Left ventricle myocardium superior (tissue), 1 donor: ENCODE measurements at places on chromosomes 7 and 10. TPM values are rescaled to one million over a fixed set of nuclear protein-coding genes. Genes with fewer than 3 reads are reported as not detected.

- no peak for DNase-seq
These were observed 22.5 kb upstream of the ADRB1 start for GRCh38 chr10:114021154-114021553.

Gene SLC26A5
- total RNA-seq, result not detected

Gene METTL27
- 0.27 TPM for total RNA-seq

DNA sequence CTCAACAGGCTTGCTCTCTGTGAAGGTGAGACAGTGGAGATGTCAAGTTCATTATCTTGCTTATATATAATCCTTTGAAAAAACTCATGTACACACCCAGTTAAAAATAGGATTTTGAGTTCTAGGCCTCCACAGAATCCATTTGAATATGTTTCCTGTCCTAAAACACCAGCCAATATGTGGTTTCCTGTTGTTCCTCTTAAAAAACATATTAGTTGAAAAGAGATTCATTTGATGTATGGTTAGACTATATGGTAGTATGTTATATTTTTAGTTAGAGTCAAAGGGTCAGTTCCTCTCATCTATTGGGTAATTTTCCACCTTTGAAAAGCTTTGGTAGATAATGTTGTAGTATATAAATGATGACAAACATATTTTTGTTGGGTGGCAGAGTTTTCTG, 16.0 kb downstream of the PPP1R9A start:
- DNase-seq, result no peak

Gene C10orf105
- total RNA-seq, result 0.07 TPM

DNA sequence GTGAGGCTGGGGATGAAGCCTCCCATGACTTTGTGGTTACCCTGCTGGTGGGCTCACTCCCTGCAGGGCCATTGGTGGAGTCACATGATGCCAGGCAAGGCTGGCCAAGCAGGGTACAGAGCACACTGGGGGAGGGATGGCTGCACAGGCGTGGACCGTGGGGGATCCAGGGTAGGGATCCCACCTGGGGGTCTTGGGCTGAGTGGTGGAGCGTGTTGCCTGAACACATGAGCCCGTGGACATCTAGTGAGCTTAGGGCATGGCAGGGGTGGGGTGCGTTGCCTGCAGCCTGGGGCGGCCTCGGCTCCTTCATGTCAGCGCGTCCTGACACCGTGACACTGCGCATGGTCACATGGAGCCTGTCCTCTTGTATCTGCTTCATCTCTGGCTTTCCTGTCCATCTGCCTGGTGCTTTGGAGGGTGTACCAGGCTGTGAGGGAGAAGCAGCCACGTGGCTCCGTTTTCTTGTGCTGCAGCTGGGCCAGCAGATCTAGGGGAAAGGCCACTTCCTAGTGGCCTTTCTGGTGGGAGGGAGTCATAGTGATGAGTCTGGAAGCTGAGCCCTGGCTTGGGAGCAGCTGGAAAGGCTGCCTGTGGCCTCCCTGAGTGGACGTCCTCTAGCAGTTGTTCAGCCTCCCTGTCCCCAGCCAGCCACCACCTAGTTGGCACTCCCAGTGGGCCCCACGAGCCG, 96.2 kb downstream of the LHPP start:
- peak; percentile 28 for DNase-seq

Gene NODAL
- not detected for total RNA-seq

DNA sequence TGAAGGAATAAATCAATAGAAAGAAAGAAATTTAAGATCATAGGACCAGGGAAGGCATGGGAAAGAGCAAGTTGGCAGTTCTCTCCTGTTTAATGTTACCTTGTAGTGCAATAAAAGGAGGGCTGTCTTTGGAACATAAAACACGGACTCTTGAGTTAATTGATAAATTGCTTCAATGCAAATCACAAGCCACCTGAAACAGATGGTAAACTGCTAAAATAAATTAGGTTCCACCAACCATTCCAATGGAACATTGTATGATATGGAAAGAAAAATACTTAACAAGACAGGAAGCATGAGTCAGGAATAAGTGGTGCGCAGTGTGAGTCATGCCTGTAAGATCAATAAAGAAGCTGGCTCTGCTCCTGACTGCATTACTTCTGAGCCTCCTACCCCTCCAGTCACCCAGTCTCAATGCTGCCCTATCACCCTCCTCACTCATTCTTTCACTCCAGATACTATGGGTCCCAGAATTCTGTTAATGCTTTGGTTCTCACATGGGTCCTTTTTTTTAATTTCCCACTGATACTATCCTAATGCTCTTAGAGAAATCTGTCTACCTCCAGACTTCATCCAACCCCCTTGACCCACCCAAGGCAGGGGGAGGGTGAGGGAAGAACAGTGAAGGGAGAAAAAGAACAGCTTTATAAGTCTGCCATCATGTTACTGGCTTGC, 78.9 kb downstream of the LRRC17 start:
- DNase-seq, result no peak

Gene HYAL4
- not detected for total RNA-seq

GRCh38 chr7:99243751-99244337, 28.8 kb upstream of the MYH16 start:
- no peak for DNase-seq

GRCh38 chr10:3146289-3146688, 26.3 kb downstream of the PITRM1 start:
- no peak for DNase-seq

Gene ADAMTS14
- total RNA-seq, result 0.10 TPM

DNA sequence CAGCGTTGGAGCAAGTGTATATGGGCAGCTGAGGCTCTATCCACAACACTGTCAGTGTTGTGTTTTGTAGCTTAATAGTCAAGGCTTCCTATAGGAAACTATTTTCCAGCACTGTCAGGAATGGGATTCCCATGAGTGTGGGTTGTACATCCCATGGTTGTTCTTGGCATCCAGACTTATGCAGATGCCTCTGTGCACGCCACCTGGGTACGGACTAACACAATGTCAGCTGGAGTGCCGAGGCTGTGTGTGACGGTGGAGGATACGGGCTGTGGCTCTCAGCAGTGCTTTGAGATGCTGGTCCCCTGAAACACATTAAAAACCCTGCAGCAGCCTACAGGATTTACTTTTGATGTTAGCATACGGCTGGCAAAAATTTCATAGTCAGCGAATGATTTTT, 350.0 kb downstream of the ACTR3B start:
- no peak for DNase-seq

DNA sequence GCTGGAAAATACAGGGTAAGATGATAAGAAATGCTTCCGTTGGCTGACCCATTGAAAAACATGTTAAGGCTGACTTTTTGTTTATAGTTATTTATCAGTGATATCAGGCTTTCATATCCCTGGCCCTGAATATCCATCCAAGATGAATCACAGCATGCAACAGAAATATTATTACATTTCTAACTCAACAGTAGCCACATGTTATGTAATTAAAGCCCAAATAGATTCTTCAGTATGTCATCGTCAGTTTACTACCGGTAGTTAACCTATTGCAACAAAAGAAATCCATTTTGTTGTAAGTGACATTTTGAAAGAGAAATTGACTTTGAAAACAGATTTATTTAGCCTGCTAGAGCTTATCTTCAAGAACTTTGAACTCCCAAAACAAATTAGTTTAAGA, 354.1 kb upstream of the CELF2 start:
- no peak for DNase-seq

Gene CNTNAP2
- total RNA-seq, result 0.22 TPM

Gene CRPPA
- total RNA-seq, result 7.5 TPM

Gene FBXL13
- total RNA-seq, result 0.27 TPM

DNA sequence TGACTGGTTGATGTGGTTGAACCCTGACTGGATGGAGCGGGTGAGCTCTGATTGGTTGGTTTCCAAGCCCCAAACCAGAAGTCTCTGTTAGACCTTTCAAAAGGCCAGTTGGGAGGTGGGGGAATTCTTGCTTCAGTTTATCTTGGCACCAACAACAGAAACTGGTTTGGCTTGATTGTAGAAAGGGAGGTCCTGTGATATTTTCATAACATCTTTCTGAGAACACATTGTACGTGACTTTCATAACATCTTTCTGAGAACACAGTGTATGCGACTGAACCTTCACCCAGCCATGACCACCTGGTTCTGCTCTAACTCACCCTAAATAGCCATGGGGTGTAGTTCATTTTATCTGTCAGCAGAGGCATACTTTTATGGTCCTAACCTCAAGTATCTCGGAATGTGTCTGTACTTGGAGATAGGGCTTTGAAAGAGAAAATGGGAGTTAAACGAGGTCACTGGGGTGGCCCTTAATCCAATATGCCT, 88.3 kb downstream of the GALNT17 start:
- DNase-seq, result no peak

DNA sequence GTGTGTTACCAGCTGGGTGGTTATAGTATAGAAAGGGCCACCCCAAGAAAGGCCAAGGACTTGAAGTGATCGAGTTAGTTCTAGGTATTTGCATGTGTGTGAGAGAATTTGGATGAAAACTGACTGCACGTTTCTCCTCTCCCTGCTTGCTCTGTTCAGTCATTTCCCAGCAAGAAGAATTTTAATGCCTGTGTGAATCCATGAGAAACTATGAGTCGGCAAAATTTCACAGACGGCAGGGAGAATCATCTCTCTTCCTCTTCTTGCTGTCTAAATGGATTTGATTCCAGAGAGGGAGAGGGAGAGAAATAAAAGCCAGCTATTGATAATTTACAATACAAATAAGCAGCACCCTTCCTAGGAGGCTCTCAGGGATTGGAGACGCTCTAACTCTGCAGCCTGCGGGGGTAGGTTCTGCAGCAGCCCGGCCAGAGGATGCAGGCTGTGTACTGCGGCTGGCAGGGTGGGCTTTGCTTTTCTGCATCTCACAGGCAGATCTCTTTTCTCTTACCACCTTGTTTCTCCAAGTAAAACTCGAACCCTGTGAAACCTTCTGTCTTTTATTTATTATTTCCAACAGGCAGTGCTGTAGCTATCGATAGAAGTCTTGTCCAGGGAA, 183.6 kb downstream of the TCF7L2 start:
- no peak for DNase-seq

DNA sequence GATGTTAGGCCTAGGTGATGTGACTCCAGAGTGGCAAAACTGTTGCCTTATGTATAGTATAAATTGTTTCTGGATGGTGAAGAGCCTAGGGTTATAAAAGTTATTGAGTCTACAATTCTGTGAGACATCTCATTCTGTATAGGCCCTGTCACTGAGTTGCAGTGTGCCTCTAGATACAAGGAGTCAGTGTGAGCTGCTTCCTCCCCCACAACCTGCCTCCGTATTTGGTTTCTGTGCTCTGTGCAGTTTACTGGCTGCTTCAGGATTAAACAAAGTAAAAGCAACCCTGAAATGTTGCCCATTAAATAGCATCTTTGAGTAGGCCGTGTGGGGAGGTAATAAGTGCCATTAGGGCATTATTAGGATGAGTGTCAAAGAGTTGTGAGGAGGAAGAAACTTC, 1.9 kb upstream of the IFRD1 start:
- DNase-seq, result no peak

GRCh38 chr7:37040330-37040729, 316.0 kb upstream of the AOAH start:
- no peak for DNase-seq

- DNase-seq, result no peak
These were observed 181.8 kb downstream of the DNAJB6 start for GRCh38 chr7:157518514-157519175.

Gene ADCY1
- total RNA-seq, result 8.9 TPM

- DNase-seq, result no peak
These were observed 976.0 kb downstream of the DNAJB9 start for GRCh38 chr7:109545686-109546085.

DNA sequence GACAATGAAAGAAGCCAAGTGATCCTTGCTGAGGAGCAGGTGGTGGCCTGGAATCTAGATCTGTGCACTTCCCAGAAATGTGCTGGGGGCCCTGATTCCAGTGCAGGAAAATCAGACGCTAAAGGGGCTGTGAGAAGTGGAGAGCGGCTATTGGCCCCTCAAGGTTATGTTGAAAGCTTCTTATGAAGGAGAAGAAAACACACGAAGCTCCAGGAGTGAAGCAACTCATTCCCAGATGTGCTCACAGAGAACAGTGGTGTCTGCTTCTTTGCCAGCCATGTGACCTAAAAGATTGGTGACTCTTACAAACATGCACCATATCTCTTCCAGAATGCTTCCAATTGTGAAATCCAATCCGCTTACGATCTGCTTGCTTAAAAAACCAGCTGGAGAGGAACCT, 679.3 kb upstream of the IGFBP3 start:
- DNase-seq, result peak; percentile 49

DNA sequence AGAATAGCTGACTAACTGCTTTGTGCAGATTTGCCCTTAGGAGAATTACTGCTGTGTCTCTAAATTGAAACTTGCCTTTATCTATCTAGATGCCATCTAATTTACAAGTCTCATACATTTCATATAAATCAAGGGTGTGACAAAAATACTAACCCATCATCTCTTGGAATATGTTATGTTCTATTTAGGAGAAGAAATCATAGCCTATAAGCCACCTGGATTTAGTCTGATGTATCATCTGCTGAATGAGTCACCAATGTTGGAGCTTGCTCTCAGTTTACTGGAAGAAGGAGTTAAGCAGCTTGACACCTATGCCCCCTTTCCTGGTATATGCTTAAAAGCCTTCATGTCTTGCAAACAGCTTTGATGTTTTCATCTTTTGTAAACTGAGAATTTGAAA, 43.5 kb downstream of the NUP205 start:
- no peak for DNase-seq

Gene SCIN
- total RNA-seq, result 0.20 TPM

DNA sequence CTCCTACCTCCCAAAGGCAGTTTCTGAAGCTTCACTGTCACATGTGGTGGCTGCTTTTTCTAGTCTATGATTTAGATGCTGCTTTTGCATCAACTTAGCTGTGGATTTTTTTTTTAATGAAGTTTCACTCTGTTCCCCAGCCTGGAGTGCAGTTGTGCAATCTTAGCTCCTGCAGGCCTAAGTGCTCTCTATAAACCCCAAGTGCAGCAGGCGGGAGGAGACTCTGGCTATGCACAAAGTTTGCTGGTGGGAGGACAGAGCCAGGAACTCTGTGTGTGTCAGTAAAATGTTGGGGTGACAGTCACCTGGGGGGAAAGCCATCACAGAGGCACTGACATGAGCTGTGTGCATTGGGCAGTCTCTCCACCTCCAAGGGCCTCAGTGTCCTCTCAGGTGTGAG, 138.8 kb upstream of the FAM20C start:
- DNase-seq, result no peak

GRCh38 chr10:71530781-71531180, 134.1 kb downstream of the CDH23 start:
- no peak for DNase-seq

Gene FXYD4
- total RNA-seq, result not detected
